ENCODE measurements at places on chromosomes 13 and 19.

GRCh38 chr19:15114153-15114540 lies 6.9 kb downstream of the SYDE1 start:
- no peak for DNase-seq

- no peak for DNase-seq
Observed at GRCh38 chr13:54999399-54999907, 1970.8 kb downstream of the OLFM4 start.

DNA sequence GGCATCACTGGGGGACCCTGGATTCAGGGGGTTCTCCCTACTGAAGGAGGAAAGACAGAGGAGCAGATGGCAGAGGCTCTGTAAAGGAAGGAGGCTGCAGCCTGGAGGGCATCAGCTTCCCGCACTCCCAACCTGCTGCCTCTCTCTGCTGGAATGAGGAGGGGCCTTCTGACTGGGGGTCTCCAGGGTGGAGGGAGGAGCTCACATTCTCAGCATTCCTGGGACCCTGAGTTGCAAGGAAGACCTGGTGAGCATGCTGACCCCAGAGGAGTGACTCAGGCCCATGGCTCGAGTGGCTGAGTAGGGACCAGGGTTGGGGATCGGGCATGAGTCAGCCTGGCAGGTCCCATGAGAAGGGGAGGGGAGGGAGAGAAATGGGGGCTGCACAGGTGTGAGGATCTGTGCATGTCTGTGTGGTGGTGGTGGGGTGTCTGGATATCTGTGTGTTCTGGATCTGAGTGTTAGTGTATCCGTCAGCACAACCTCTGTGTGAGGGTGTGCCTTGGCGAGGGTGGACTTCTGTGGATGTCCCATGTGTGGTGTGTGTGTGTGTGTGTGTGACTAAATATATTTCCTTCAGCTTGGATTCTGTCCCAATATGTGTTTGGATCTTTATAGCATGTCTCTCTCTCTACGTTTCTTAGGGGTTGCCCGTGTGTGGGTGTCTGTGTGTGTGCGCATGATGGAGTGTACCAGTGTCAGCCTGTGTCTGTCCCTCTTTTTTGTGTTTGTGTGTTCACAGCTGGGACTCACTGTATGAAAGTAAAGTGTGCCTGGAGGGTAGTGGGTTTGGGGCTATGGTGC lies 4.6 kb downstream of the AXL start:
- no peak for DNase-seq

GRCh38 chr13:99218126-99218525 lies 17.5 kb downstream of the UBAC2 start:
- no peak for DNase-seq

DNA sequence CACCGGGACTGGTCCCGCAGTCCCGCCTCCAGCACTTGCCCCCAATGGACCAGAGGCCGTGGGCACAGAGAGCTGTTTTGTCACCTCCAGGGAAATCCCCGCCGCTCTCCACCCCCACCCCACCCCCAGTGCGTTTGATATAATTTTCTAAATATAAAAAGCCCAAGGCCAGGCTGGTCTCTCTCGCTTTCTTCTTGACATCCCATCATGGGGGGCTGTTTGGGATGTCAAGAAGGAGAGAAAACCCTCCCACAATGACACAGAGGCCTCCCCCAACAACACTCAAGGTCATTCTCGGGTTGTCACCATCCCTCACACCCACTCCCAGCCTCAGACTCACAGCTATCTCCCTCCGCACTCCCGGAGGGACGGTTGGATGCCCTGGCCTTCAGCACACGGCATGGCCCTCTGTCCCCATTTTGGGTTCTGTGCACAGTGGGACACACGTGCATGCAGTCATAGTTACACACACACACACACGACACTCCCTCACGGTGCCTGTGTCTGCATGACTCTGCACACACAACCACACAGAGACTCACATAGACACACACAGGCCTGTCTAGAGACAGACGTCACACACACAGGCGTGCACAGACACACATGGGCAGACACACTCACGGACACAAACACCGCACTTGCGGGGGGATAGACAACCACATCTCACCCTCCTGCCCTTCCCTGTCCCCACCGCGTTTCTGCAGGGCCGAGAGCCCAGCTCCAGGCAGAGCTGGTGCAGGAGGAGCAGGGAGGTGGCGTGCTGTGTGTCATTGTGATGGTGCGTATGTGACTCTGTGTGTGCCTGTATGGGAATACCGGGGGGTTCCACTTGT lies 4.8 kb upstream of the NFIC start:
- DNase-seq, result no peak

DNA sequence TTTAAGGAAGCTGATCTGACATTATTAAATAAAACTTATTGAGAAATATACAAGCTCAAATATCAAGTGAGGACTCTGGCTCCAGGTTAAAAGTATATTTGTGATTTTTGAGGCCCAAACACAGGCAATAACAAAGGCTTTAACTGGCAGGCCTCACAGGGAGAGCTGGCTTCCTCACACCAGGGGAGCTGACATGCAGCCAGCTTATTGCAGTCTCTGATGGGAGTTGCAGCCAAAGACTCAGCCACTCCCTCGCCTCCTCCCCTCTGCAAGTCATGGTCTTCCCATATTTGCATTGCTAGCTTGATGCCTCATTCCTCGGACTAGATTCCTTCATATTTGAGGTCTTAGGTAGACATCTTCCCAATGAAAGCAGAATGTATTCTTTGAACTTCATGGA lies 647.1 kb upstream of the SLITRK6 start:
- DNase-seq, result no peak

GRCh38 chr13:93364166-93364565 lies 137.6 kb downstream of the GPC6 start:
- no peak for DNase-seq

DNA sequence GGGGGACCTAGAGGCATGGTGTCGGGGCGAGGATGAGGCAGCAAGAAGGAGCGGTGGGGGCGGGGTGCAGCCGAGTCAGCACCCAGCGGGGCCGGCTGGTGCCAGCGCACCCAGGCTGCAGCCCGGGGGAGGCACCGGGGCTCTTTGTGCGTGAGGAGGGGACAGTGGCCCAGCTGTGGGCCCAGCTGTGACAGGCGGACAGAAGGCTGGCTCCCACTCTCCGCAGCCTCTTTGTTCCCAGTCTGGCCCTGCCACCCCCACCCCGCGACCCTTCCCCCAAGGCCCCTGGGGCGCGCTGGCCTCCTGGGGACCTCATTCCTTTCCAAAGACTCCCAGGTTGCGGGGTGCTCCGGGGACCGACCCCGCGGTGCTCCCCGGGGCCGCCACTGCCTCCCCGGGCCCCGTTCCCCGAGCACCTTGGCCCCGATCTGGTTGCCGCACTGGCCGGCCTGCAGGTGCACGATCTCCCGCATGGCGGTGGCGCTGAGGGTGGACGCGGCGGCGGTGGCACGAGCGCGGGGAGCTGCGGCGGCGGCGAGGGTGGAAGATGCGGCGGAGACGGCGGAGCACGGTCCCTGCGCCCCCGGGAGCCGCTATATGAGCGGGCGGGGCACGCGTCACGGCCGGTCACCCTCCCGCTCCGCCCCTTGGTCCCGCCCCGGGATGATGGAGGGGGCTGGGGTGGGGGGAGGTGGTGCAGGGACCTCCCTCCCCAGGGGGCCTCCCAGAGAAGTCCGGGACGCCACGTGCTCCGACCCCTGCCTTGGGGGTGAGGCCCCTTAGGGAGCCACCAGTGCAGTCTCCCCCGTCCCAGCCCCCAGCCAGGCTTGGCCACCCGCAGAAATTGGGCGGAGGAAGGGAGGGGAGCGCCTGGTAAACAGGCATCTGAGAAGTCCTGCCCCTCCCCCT lies at the start of gene TUBB4A:
TUBB4A (minus strand) TSS at position 570 of the 909 bp plus-strand sequence; CDS start at position 473, 97 bp downstream.
- DNase-seq, result peak; percentile 28
